ENCODE measurements at places on chromosomes 7 and 10. TPM values are rescaled to one million over a fixed set of nuclear protein-coding genes. Genes with fewer than 3 reads are reported as not detected.
A peak's percentile ranks its signal among the peaks of the same experiment; 100 is the strongest.

- DNase-seq = no peak
These were observed 8.3 kb upstream of the LOXL4 start for GRCh38 chr10:98276311-98276710.

- DNase-seq = no peak
These were observed 76.0 kb downstream of the TYW1B start for GRCh38 chr7:72751978-72752377.

DNA sequence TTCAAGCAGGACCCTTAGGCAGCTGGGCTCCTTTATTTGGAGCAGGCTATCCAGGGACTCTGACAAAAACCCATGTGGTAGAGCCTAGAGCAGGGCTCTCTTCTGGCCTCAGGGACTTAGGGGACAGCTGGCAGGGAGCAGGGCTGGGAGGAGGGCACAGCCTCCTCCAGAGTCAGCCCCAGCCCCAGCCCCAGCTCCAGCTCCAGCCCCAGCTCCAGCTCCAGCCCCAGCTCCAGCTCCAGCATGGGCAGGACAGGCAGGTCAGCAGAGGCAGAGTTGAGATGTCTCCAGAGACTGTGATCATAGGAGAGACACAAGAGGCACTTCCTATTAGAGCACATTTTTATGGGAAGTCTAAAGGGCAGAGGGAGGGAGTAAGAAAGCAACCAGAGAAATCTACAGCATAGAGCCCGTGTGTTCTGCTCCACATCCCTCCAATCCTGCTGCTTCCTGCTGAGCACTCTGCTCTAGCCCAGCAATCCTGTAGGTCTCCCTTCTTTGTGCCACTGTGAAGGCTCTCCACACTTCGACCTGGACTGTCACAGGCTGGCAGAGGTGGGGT is 13.3 kb upstream of the C10orf53 start:
- no peak for DNase-seq

DNA sequence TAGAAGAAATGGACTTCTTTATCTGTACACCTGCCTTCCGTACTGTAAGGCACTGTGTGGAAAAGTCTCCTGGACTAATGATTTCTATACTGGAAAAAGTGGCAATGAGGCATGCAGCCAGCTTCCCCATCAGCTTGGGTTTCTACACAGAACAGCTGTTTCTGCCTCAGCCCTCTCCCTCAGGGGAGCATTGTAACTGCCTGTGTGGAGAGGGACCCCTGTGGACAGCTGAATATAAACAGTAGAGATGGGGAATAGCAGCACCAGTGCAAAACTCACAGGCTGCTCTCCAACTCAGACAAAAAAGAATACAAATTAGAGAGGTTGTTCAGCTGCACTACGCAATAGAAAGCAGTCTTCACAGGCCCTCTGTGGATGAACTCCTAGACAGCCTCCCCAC is 451.3 kb upstream of the MBL2 start:
- peak; percentile 47 for DNase-seq

DNA sequence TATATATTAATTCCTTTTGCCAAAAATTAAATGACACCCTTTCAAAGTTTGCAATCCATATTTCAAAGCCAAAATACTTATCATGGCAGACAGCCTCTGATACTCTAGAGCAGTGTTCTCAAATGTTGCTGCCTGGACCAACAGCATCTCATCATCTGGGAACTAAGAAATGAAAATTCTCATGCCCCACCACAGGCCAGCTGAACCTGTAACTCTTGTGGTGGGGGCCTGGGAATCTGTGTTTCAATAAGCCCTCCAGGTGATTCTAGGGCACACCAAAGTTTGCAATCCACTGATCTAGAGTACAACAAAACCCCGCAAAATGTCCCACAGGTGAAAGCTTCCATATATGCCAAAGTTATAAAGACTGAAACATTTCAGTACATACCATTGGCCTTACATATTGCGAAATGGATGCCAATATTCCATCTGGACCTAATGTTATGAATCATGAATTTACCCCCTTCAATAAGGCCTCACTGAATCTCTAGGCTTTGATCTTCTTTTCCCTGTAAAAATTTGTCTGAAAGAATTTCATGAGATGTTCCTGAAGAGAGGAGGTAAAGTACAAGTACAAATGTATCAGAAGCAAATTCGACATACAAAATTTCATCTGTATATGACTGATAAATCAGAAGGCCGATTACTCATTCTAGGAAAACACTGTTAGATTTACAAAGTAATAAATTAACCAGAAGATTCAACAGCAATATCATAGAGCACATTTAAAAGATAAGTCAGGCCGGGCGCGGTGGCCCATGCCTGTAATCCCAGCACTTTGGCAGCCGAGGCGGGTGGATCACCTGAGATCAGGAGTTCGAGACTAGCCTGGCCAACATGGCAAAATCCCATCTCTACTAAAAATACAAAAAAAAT is 25.3 kb upstream of the EPC1 start:
- DNase-seq = no peak

- no peak for DNase-seq
These were observed 325.9 kb upstream of the SEMA3D start for GRCh38 chr7:85512790-85513189.

GRCh38 chr7:88396295-88396947 is 89.7 kb upstream of the STEAP4 start:
- DNase-seq = no peak

Gene RARRES2
- polyA plus RNA-seq = 40.9 TPM

Gene BHLHA15
- not detected for polyA plus RNA-seq

Gene MRLN
- 0.94 TPM for polyA plus RNA-seq

All from renal pelvis (tissue), 12 donors.